Activated CD8-positive, alpha-beta memory T cell treated with anti-CD3 and anti-CD28 coated beads for 48 hours (primary cell): ENCODE measurements at places on chromosomes 3 and 15.

DNA sequence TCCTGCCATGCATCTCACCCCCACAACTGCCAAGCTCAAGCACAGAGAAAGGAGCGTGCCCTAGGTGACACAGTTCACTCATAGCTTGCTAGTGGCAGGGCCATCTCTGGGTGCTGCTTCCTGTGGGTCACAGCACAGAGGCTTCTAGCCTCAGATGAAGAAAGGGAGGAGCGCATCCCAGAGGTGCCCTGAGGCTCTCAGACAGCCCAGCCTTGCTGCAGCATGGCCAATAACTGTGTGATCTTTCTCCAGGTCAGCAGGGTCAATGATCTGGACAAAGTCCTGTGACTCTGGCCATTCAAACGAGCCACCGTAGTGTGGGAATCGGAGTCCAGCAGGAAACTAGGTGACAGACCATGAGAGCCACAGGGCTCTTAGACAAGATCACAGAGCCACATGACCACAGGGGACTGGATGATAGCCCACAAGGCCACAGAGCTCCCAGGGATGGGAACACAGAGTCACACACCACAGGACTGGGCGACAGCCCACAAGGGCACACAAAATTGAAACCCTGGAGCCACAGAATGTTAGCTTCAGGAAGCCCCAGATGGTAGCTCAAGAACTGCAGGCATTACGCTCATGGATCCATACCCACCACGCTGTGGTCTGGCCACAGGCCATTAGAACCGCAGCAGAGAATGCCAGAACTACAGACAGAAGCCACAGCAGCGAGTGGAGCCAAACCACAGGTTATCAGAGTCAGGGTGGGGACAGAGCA lies 25.9 kb upstream of the GRIP2 start:
- DNase-seq = no peak

DNA sequence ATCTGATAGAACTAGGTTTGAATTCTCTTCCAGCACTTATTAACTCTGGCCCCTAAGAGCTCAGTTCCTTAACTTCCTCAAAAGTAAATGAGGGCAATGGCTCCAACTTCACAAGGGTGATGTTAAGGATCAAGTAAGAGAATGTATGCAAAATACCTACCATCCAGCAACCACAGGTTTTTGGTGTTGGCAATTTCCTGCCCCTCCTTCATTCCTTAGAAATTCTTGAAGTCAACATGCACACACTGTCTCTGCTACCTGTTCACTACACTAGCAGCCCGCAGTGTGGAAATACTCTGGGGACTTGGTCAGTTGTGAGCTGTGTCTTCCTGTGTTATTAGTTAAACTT lies 5.0 kb downstream of the ZBED2 start:
- no peak for DNase-seq

GRCh38 chr3:25173606-25174005 lies 254.5 kb upstream of the RARB start:
- DNase-seq = no peak

- peak; percentile 22 for DNase-seq
These were observed 54.2 kb downstream of the CCDC54 start for GRCh38 chr3:107431246-107432012.

GRCh38 chr3:134918441-134918840 lies 123.4 kb downstream of the EPHB1 start:
- no peak for DNase-seq

- DNase-seq = no peak
These were observed 33.6 kb upstream of the ZBTB38 start for GRCh38 chr3:141334627-141335250.

GRCh38 chr3:128198313-128198712 lies 45.0 kb downstream of the EEFSEC start:
- DNase-seq = no peak

DNA sequence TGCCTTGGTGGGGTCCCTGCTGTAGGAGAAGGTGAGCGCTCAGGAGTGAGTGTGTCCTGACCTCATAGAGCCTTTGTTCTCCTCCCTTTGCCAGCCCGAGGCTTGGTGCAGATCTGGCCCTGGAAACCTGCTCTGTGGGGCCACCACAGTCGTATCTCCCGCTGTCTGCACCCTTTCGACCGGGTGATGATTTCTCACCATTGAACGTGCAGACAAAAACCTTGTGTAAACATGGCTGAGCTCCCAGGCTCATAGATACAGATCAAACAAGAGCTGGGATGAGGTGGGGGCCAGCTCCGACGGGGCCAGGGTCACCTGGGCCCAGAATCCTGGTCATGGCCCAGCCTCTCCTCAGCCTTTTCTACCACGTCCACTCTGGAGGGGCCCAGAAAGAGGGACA lies 34.6 kb upstream of the ESYT3 start:
- DNase-seq = no peak

- no peak for DNase-seq
These were observed 33.4 kb downstream of the POC1A start for GRCh38 chr3:52120556-52121463.

GRCh38 chr3:108328821-108329486 lies 32.6 kb downstream of the HHLA2 start:
- DNase-seq = no peak

GRCh38 chr15:29822100-29822683 lies at the start of gene TJP1:
TSS of gene TJP1 (minus strand) at chr15:29822468. CDS start at chr15:29822028, 440 bp downstream.
- DNase-seq = no peak

DNA sequence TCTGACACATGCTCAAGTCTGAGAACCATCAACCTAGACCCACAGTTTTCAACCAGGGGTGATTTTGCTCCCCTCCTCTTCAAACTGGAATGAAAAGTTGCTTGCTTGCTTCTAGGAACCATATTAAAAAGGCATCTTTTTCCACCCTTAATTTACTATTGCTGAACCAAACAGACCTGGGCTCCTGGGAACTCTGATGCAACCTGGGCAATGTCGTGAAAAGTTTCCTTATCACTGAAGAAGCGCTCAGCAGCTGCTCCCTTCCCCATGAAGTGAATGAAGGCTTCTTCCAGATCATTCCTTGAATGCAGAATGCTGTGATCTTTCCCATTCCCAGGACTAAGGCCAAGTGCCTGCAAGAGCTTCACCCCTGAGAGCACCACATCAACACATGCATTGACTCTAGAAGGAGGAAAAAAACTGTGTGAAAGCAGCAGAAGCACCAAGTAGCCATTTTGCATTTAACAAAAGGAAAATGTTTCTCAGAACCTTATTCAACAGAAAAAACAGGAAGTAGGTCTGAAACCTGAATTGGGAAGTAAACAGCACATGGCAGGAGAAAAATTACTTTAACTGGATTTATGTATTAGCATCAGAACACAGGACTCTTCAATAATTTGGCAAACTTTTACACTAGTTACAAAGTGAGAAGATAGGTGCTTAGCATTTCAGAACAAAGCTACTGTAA lies 8.7 kb downstream of the ADPGK start:
- DNase-seq = no peak

GRCh38 chr15:66603301-66604179 lies 37.7 kb upstream of the LCTL start:
- peak; percentile 23 for DNase-seq

DNA sequence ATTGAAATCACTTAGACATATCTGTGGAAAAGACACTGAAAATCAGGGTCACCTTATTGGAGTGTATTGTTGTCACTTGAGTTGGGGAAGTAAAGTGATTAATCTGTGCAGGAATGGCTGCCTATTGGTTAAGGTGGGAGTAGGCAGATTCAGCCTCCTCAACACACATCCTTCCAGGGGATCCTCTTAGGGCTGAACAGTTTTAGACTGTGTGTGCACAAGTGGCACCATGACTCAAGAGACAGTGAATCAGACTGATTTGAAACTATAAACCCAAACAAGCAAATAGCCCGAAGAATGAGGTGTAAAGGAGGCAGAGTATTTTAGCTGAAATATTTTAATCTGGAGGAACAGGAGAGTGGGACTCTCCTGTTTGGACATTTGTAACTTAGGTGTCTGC lies 4.9 kb downstream of the ABHD17C start:
- DNase-seq = no peak

DNA sequence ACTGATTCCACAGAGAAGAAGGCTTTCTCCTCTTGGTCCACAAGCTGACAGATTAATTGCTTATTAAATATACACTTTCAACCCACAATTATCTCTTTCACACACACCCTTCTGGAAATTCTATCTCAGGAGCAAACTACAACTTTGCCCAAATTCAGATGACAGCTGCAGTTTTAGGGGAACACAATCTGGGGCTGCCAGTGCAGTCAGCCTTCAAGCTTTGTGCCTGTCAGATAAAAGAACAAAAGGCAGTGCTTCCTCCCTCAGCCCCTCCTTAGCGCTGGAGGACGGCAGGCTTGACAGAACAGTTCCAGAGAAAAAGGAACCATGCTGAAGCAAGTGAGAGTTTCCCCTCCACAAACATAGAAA lies 99.6 kb downstream of the TMCC1 start:
- DNase-seq = no peak

DNA sequence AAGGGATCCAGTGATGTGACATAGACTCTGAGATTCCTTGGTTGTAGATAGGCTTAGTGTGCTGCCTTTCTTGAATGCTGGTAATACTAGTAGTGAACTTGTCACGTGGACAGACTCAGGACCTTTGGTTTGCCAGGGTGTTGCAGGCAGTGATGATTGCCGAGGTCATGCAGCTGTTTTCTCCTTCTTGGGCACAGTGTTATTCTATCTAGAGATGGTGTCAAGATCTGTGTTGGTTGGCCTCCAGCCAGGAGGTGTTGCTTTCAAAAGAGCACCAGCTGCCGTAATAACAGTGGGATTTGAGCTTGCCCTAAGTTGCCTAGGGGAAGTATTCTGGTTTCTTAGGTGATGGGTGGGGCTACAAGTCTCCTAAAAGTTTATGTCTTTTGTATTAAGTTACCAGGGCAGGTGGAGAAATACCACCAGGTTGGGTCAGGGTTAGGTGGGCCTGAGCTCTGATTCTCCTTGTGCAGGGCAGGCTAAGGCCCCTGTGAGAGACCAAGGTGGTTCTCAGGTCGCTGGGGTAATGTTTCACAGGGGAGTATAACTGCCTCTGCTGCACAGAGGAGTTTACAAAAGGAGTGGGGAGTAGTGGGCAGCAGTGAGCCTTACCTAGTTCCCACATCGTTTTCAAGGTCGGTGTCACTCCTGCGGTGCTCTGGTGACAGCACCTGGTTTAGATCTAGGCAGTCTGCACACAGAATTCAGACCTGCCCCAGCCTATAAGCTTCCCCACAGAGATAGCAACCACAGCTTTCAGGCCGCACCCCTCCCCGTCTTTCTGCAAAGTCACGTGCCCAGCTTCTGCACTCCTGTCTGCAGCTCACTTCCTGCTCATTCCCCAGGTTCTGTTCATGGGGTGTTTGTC lies 350.3 kb downstream of the DOCK3 start:
- DNase-seq = peak; percentile 19

DNA sequence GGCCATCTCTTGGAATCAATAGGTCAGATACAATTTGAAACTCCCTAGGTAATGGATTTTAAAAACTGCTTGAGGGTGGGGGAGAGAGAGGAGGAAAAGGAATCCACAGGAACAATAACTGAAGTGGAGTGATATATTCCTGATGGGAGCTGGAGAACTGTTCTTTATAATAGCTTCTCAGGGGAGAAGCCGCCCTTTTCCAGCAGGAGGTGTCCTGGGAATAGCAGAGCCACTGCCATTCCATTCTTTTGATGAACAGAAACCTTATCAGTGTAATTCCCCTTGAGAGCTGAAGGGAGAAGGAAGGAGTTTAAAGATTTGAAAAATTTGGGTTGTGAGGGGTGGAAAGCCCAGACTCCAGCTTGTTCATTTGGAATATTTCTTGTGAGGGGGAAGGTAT lies 504.9 kb upstream of the DPH6 start:
- DNase-seq = no peak

DNA sequence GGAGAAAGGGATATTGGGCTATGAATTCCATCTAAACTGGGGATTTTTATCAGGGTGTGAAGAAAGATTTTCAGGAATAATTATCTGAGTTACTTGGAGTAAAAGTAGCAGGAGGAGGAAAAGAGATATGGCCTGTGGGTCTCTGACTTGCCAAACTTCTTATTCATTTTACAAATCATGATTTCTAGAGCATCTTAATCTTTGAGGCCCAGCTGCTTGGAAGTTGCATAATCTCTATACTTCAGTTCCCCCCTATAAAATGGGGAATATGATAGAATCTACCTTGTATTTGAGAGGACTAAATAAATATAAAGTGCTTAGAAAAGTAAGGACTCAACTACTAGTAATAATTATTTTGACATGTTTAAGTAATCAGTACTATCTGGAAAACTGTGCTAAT lies 11.0 kb upstream of the GABPB1 start:
- DNase-seq = no peak

DNA sequence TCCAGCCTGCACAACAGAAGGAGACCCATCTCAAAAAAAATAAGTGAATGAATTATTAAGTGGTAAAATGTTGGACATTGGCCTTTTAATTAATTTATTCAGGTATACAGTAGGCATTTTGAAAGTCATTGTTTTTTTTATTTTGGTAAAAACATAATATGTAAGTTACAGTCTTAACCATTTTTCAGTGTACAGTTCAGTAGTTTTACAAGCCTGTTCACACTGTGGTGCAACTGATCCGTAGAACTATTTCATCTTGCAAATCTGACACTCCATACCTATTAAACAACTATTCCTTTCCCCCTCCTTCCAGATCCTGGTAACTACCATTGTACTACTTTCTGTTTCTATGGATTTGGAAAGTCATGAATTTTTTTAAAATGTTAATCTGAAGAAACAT lies 36.1 kb upstream of the APH1B start:
- DNase-seq = no peak

- no peak for DNase-seq
These were observed 67.6 kb downstream of the HES1 start for GRCh38 chr3:194203482-194204041.

DNA sequence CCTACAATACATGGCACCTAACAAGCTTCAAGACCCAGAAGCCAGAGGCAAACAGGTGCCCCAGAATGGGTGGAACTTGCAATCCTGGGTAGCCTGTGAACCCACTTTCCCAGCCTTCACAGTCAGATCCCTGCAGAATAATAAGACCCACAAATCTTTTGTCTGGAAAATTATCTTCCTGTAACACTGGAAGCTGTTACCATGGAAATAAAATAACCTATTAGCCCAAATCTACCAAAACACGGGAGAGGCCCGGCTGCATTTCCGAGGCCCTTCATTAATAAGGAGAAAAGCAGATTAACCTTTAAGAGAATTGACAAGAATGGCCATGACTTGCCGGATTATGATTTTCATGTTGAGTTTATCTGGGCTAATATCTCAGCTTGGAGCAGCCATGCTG lies 256.1 kb upstream of the PROK2 start:
- DNase-seq = no peak

DNA sequence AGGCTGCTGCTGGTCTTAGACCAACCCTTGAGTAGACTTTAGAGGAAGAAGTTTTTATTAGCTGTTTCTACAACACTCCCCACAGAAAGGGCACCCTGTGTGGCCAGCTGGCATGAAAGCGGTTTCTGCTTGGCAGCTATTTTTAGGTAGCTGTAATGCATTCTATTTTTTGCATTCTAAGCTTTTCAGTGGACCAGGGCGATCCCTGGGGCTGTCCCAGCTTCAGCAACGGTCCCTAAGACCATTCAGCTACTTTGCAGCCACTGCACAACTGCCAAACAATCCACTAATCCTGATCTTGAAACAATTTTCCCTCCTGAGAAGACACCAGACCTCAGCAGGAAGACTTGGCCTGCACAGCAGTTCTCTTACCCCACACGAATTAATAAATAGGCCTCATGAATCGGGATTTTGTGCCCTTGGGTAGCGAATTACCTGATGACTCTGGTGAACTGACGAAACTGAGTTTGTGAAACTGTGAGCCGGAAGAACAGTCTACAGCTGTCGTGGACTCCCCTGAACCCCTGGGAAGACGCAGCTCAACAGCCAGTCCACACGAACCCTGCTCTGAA lies 14.6 kb upstream of the TFRC start:
- no peak for DNase-seq

GRCh38 chr3:32359766-32360492 lies 31.7 kb upstream of the CMTM7 start:
- no peak for DNase-seq

- no peak for DNase-seq
These were observed 7.2 kb downstream of the GNL3 start for GRCh38 chr3:52693071-52693470.
